SK-N-SH treated with all-trans-retinoic acid at 6 μM for 48 hours (cell line): ENCODE measurements at places on chromosomes 1 and 21.

DNA sequence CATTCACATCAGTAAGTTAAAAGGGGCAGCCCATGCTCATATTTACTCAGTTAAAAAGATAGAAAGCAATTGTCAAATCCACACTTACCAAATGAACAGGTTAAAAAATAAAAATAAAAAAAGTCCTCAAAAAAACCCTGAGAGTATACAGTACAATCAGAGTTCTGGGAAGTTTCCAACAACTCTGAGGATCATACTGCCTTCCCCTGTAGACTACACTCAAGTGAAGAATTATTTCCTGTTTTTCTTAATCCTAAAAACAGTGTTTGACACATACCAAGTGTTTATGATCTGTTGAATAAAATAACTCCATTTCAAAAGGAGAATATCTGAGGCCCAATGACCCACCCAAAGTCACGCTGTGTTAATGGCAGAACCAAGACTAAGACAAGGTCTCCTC lies 61.8 kb downstream of the INTS7 start:
- no peak for ATAC-seq

DNA sequence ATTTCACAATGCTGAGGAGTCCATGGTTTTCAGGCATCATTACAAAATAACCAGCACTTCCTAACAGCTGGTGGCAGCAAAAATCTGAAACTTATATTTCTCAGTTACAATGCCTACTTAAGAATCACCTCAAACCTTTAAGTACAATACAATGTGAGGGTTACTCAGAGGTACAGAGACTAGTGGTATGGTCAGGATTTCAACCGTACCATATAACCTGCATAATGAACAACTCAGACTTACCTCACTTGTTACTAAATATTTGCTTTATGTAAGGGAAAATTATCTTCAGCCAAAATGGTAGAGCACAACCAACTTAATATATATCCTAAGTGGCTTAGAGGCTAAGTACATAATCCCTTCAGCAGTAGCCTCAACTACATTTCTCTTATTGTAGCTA lies 344.5 kb downstream of the SMYD3 start:
- ATAC-seq, result no peak

DNA sequence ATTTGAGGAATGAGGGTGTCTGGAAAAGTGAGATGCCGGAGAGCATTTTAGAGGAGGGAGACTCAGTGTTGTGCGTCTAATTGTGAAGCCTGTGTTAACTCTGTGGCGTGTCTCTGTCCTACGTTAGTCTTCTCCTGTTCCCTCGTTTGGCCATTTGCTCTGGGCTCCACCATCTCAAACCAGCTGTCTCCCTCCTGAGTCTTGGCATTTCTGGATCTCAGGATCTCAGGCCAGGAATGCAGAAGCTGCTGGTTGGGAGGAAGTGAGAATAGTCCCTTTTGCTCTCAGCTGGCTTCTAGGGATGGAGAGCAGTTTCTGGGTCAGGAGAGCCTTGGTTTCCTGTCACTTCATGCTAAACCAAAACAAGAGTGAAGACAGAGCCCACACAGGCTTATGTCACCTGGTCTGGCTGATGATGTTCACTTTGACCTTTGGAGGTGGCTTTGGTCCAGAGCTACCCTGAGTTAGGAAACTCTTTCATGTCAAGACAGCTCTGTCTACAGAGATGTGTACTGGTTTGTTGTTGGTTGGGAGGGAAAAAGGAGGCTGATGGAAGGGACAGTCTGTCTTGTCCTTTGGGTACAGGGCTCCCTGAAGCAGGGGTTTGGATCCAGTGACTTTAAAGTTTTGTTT lies 859 bp downstream of the NFASC start:
- ATAC-seq, result no peak; the same call in 2 of the 3 replicates

DNA sequence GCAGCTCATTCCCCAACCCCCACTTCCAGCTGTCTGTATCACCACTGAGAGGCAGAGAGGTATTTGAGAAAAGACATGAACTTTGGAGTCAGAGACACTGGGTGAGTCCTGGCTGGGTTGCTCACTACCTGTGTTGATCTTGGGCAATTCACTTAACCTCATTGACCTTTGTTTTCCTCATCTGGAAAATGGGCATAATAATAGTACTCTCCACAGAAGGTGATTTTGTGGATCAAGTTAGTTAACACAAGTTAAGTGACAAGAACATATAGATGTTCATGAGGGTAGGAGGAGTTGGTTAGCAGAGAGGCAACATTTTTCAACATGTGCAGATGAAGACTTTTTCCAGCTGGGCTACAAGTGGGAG lies 17.1 kb upstream of the ETV3L start:
- no peak for ATAC-seq

GRCh38 chr1:7921796-7922195 lies 18.8 kb downstream of the TNFRSF9 start:
- no peak for ATAC-seq

GRCh38 chr1:154598871-154599635 lies 8.9 kb downstream of the ADAR start:
- no peak for ATAC-seq

DNA sequence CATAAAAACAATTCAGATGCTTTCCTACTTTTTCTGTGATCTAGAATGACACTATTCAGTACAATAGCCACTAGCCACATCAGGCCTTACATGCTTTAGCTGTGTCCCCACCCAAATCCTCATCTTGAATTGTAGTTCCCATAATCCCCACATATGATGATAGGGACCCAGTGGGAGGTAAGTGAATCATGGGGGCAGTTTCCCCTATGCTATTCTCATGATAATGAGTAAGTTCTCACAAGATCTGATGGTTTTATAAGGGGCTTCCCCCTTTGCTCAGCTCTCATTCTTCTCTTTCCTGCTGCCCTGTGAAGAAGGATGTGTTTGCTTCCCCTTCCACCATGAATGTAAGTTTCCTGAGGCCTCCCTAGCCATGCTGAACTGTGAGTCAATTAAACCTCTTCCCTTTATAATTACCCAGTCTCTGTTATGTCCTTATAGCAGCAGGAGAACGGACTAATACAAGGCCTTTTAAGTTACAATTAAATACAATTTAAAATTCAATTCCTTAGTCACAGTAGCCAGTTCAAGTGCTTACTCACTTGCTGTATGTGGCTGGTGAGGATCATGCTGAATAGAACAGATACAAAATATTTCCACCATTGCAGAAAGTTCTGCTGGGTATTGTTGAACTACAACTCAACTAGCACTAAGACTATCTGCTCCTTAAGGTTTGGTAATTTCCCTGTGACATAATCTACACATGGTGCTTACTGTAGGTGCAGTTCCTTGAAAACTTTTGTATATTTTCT lies 106.7 kb downstream of the SCMH1 start:
- ATAC-seq, result no peak

GRCh38 chr1:180026556-180026955 lies 71.9 kb downstream of the CEP350 start:
- ATAC-seq, result peak; percentile 82
